ENCODE measurements at places on chromosomes 7 and 10.

DNA sequence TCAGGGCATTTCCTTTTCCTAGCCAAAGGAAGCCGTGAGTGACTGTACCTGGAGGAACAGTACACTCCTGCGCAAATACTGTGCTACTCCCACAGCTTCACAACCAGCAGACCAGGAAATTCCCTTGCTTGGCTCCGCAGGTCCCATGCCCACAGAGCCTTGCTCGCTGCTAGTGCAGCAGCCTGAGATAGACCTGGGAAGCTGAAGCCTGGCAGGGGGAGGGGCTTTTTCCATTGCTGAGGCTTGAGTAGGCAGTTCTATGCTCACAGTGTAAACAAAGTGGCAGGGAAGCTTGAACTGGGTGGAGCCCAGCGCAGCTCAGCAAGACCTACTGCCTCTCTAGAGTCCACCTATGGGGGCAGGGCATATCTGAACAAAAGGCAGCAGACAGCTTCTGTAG lies 291.2 kb downstream of the HGF start:
- no peak for DNase-seq

DNA sequence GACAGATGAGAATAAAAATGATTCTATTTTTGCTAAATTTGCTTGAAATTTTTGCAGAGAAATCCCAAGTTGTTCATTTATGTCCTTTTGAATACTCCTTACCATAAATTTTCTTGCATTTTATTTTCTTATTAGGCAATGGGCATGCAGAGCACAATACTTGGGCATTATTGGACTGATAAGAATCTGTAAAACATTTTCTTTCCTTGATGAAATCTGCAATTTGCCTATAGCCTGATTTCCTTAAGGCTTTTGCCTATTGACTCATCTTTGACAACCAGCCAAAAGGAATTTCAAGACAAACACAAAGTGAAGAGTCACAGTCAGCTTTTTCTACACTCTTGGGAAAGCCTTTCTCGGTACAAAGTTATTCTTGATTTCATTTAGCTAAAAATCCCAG lies 30.5 kb upstream of the GNAT3 start:
- no peak for DNase-seq

- no peak for DNase-seq
These were observed 188.0 kb downstream of the GRID1 start for GRCh38 chr10:86178401-86179152.

- DNase-seq, result no peak
These were observed 25.9 kb upstream of the PTPRN2 start for GRCh38 chr7:158613481-158613880.

DNA sequence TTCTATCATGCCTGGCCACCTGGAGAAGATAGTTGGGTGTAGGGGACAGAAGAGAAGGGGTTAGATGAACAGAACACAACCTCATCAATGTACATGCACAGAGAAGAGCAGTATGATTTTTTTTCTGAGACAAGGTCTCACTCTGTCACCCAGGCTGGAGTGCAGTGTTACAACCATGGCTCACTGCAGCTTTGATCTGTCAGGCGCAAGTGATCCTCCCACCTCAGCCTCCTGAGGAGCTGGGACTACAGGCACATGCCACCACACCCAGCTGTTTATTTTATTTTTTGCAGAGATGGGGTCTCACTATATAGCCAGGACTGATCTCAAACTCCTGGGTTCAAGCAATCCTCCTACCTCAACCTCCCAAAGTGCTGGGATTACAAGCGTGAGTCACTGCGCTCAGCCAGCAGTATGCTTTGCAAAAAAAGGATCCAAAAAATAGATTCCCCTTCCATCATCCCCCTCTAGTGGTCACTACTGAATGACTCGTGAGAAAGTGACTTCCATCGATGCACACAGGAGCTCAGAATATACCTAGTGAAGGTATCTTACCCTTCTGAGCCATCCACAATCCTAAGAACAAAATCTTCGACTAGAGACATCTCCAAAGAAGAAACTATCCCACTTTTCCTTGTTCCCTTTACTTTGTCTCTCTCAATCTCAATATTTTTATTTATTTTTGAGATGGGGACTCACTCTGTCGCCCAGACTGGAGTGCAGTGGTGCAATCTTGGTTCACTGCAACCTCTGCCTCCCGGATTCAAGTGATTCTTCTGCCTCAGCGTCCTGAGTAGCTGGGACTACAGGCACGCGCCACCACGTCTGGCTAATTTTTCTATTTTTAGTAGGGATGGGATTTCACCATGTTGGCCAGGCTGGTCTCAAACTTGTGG lies 21.0 kb downstream of the ZCWPW1 start:
- no peak for DNase-seq

DNA sequence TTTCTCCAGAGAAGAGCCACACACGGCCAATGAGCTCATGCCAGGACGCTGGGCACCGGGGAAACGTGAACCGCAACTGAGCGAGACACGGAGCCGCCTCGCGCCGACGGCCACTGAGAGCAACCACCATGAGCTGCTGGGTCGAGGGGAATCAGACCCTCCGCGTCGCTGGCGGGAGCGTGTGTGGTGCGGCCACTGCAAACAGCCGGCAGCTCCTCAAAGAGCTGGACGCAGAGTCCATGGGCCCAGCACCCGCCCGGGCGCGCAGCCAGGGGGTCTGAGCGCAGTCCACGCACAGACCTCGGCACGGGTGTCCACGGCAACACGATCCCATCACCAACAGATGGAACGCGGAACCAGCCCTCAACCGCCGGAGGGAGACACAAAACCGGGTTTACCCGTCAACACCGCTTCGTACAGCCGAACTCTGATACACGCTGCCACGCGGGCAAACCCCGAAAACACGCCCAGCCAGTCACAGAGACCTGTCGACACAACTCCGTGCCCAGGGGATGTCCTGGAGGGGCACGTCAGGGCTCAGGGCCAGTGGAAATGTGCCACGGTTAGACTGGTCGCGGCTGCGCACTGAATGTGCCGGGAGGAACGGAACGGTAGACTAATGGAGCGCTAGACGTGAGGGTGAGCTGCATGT lies 147.1 kb downstream of the ELFN1 start:
- DNase-seq, result no peak

GRCh38 chr7:1761774-1762173 lies 91.7 kb downstream of the ELFN1 start:
- DNase-seq, result no peak

Data from activated T-helper 1 cell treated with anti-CD3 and anti-CD28 coated beads, Interleukin-2, amount 50 U/mL, for 16 hours (primary cell).